Activated naive CD4-positive, alpha-beta T cell (primary cell): ENCODE measurements at places on chromosomes 3 and 15.

- no peak for DNase-seq
These were observed 18.7 kb downstream of the TNFAIP8L3 start for GRCh38 chr15:51075826-51076523.

DNA sequence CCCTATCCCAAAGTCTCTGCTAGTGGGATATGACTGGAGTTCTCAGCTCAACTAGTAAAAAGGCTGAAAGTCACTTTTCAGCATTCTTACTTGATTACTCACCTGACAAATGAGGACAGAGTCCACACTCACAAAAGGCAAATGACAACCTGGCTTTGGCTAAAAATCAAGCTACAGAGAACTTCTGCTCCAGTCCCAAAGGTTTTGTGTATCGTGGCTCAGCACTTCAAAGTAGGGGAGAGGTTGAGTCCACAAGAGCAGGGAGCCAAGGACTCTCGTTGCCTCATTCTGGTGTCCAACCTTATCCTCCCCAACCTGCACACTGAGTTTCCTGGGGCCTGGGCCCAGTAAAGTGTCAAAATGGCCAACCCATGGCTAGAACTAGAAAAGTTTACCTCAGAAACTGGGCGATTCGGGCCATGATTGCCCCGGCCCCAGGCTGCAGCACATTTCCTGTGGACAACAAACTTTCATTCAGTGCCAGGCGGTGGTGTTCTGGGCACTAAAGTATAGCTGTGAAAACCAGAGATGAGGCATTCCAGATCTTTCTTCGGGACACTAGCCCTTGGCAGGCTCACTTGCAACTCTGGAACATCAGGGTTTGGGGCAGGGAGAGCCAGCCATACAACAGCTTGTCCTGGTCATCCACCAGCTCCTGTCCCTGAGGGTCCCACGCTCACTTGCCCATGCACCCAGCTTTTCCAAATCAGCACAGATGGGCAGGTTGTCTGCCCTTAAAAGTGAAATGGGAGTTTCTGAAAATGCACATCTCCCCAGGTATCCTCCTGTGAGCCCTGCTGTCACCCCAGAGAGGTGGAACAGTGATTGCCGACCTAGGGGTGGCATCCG, 3.1 kb downstream of the ACAA1 start:
- no peak for DNase-seq

GRCh38 chr3:13879102-13879945, 547 bp downstream of the WNT7A start:
- DNase-seq, result no peak

DNA sequence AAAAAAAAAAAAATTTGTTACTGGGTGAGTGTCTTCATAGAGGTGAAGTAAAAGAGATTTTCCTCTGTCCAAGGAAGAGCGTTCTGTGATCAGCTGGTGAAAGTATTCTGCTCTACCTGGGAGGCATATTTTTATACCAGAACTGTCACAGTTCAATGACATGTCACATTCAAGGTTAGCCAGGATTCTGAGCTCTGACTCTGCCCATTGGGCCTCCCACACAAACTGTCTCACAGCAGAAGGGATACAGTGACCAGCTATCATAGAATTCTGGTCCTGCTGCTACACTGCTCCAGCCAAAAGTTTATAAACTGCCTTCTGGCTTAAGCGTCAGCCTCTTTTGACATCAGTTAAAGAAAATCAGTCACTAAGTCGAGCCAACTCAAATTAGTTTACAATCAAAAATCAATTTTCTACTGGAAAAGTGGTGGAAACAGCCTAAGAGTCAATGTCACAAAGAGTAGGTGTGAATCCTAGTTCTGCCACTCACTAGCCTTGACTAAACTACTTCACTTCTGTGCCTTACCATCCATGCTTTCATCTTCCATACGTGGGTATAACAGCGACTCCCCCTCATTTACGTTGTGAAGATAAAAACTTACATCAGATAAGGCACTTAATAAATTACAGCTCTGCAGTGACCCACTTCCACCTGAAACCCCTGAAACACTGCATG, 52.7 kb upstream of the DCUN1D1 start:
- no peak for DNase-seq

- DNase-seq, result no peak
These were observed 43.9 kb downstream of the DGKG start for GRCh38 chr3:186318135-186318534.

- DNase-seq, result no peak
These were observed 18.3 kb downstream of the P2RY1 start for GRCh38 chr3:152853196-152853595.

- DNase-seq, result no peak
These were observed 294.4 kb upstream of the SLCO3A1 start for GRCh38 chr15:91559066-91559465.

DNA sequence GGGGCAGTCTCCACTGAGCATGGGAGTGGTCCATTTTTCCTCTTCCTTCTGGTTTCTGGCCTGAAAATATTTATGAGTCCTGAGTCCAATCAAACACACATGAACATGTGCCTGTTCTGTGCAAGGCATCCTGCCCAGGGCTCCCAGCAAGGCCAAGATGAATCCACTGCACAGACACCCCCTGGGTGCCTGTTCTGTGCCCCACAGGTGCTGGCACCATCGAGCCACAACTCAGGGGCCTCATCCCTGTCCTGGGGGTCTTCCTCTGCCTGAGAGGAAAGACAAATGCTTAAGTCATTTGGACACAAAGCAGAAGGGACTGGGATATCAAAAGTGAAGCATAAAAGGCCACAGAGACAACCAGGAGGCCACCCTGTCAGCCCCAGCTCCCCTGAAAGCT, 87.4 kb upstream of the IQSEC1 start:
- no peak for DNase-seq

- no peak for DNase-seq
These were observed 14.7 kb upstream of the FNDC3B start for GRCh38 chr3:172024679-172025078.

GRCh38 chr3:13550423-13550690, 1.4 kb downstream of the FBLN2 start:
- no peak for DNase-seq

- no peak for DNase-seq
These were observed 30.9 kb upstream of the TLE3 start for GRCh38 chr15:70128414-70129140.

DNA sequence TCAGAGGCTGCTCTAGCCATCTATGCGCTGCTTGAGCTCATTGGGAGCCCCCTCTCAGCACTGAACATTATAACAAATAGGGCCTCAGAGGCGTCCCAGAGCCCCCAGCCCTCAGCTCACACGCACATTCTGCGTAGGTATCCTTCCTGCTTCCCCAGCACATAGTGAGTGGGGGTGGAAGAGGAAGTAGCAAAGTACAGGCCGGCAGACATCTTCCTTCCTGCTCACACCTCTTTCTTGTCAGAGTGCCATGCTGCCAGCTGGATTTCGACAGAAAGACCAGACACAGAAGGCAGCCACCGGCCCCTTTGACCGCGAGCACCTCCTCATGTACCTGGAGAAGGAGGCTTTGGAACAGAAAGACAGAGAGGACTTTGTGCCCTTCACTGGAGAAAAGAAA, 16.6 kb downstream of the TMOD2 start:
- no peak for DNase-seq

DNA sequence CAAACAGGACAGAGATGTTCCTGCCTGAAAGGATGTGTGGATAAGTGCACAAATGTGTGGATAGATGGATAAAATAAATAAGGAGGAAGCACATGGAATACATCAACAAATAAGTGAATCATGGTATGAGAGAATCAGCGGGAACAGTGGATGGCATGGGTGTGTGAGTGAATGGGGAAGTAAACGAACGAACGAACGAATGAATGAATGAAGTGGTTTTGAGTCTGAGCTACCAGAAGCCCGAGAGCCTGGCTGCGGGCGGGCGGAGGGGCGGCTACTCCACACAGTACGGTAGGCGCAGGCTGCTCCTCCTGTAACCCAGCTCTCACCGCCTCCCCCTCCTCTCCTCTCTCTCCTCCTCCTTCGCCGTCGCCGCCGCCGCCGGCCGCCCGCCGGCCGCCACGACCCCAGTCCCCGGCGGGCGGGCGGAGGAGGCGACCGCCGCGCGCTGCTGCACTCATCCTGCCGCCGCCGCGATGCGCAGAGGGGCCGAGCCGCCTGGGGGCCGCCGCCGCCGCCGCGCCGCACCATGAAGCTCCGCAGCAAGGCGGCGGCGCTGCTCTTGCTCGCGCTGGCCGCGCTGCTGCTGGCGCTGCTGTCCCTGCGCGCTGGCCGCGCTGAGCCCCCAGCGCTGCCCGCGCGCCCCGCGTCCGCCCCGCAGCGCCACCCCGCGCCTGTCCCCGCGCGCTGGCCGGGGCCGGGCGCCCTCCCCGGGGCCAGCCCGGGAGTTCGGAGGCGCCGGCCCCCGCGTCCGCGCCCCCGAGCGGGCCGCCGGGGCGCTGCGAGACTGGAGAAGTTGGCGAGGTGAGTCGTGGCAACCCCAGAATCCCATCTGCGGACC, at the start of gene GXYLT2:
TSS of gene GXYLT2 (plus strand) at position 342 of the 841 bp plus-strand sequence. CDS start at position 530, 188 bp downstream.
- peak; percentile 17 for DNase-seq

- no peak for DNase-seq
These were observed 45.6 kb downstream of the LRTM1 start for GRCh38 chr3:54882129-54882833.

DNA sequence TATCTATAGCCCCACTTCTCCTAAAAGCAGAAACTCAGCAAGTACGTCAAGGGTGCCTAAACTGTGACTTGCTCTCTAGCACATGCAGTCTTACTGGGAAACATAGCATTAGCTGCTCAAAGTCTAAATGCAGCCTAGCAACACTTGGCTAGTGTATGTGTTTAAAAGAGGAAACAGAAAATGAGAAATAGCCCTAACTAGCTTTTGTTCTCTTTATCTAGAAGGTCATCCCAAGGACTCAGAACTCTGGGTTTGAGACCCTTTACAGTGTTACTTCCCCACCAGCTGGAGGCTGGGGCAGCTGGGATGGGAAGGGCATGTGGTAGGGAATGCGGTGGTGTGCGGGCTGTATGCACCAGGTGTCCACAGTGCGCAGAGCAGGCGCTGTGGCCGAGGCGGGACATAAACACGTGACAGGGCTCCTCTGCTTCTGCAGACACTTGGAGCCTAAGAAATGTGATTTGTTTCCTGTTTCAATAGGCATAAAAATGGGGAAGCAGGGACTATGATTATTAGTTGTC, 13.3 kb downstream of the ETV5 start:
- DNase-seq, result no peak

- no peak for DNase-seq
These were observed 28.0 kb downstream of the MB21D2 start for GRCh38 chr3:192889679-192890078.

- DNase-seq, result no peak
These were observed 5.6 kb upstream of the PYDC2 start for GRCh38 chr3:191455257-191455952.

DNA sequence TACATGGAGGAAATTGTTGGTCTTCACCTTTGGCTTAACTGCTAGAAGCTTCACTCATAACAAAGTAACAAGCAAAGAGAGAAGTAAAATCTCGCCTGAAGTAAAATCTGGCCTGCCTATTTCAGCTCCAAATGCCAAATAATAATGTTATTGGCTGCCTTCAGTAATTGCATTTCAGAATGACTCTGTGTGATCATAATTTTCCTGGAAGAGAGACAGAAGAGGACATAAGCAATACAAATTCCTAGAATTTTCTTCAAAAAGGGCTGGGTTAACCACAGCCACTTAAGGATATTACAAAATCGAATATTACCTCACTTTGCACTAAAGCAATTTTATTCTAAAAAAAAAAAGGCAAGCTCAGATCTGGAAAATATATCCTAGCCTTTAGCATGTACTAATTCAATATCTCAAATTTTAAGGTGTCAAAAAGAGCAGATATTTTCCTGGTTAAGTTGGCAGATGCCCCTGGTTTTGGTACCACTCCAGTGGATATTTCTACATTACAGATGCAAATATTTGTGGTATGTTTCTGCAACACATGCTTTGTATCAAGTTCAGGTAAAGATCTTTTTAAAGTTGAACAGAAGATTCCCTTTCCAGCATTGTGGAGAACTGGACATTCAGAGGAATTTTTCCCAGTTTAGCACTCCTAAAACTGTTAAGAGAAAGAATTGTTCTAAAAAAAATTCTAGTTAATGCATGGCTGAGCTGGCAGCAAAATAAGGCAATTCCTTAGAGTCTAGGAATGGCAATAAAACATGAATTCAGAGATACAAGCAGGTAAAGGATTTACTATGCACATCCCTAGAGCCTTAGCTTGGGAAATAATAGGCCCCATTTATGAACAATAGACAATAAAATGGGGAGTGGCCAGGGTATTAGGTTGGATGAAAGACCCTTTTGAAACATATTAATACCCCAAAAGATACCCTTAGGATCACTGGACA, 116.7 kb downstream of the STAC start:
- no peak for DNase-seq

- DNase-seq, result no peak
These were observed 65.0 kb downstream of the CEMIP start for GRCh38 chr15:80844011-80844732.

DNA sequence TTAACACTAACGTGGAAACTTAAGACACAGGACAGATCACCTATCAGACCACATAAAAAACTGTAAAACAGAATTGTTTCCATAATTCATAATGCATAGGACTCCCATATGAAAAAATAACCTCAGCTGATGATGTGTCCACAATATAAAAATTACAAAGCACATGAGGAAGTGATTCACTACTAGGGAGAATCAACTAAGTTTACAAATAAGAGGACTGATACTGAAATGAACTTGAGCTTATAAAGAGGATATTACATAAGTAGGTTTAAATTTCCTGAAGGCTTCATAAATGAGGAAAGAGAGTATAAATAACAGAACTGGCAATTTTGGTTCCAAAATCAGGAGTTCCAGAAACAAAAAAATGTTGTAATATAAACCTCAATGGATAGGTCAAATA, 111.9 kb downstream of the SAMMSON start:
- no peak for DNase-seq

DNA sequence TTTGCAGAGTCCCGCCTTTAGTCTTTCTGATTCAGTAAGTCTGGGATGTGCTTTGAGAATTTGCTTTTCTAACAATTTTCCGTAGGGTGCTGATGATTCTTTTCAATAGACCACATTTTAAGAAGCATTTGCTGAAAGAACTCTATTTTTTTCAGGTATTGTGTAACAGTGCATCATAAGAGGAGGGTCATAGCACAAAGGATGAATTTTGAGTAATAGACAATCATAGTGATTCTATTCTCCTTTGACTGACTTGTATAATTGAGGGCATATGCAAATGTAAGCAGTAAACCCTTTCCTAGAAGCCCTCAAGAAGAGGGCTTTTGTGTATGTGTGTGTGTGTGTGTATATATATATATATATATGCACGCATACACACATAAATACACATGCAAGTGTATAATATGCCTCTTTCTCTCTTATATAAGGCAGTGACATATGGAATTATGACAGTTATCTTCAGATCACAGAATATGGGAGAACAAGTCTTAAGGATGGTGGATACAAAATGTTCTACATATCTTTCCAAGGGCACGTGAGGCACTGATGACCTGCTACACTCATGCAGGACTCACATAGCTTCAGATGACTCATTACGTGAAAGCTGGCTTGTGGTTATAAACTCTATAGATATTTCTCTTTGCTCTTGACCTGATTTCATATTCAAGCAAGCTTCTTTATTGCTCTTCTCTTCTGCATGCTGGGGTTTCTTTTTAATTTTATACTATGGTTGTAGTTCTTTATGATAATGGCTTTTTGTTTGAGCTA, 6.5 kb upstream of the PLSCR1 start:
- DNase-seq, result no peak

GRCh38 chr3:188906236-188906635, 265.5 kb upstream of the TPRG1 start:
- no peak for DNase-seq

- DNase-seq, result no peak
These were observed 90.8 kb upstream of the CMC1 start for GRCh38 chr3:28150465-28151206.
